ENCODE measurements at places on chromosomes 7 and 10. TPM values are rescaled to one million over a fixed set of nuclear protein-coding genes. Genes with fewer than 3 reads are reported as not detected.
A peak's percentile ranks its signal among the peaks of the same experiment; 100 is the strongest.

GRCh38 chr10:121579656-121580055, 18.6 kb downstream of the FGFR2 start:
- DNase-seq: no peak

Gene C10orf67
- total RNA-seq: 1.6 TPM

GRCh38 chr10:44173608-44173894, 211.3 kb downstream of the CXCL12 start:
- no peak for DNase-seq

Gene PRXL2A
- 134 TPM for total RNA-seq

GRCh38 chr7:7595451-7595850, 28.8 kb downstream of the MIOS start:
- no peak for DNase-seq

GRCh38 chr10:126904818-126905701, at the start of gene DOCK1:
TSS of gene DOCK1 (plus strand) at chr10:126905428. CDS start at chr10:126905518, 90 bp downstream.
- peak; percentile 33 for DNase-seq

Gene AFAP1L2
- 176 TPM for total RNA-seq

DNA sequence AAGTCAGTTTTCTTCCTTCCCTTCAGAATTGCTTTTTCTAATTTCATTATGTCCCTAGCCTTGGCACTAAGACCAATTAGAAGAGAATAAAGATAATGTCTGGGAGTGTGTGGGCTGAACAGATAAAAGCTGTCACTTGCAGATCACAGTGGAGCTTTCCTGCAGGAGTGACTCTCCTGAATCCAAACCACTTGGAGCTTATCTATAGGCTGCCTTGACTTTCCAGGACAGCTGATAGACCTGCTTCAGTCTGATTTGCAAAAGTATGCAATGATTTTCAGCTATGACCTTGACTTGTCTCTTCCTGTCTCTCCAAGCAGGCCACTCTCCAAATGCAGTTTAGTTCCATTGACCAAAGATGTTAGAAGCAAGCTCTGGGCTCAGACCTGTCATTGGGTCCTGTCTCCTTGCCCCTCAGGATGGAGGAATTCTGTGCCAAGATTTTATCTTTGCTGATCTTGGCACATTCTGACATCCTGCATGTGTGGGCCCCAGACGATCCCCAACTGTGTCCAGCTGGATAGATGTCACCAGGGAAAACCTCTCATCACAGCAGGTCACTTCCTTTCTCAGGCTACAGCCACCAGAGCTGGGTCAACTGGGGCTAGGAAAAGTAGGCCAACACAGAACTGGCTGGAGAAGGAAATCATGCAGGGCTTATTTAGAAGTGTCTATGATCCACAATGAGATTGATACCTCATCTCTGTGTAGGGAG, 120.9 kb upstream of the ZNF438 start:
- no peak for DNase-seq

- DNase-seq: peak; percentile 59
These were observed 112.2 kb downstream of the CYTH3 start for GRCh38 chr7:6160191-6160623.

Gene MINDY3
- total RNA-seq: 26.7 TPM

Gene JCAD
- 40.8 TPM for total RNA-seq

DNA sequence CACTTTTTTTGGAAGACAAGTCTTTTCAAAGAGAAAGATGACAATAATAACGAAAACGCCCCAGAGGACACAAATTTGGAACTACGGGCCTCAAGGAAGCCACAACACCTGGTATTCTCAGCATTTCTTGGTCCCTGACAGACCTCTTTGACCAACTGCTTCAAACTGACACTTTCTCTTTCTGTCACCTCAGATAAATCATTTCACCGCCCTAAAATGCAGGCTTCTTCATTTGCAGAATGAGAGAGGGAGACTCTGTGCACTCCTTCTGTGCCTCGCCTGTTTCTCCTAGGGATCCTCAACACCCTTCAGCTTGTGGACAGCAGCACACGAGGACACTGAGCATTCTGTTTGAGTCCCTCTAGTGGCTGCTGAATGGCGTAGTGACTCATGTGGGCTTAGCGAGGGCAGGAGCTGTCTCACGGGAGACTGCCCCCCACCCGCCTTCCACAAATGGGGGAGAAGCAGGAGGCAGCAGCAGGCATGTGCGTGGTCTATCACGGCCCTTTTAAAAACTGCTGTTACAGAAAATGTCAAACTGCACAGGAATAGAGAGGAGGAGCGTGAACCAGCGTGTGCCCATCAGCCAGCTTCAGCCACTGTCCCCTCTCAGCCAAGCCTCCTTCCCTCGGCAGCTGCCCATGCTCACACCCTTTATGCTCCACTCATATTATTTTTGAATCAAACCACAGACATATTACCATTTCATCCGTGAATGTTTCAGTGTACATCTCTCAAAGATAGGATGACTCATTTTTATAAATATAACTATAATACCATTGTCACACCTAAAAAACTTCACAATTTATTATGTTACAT, 41.4 kb downstream of the GSDME start:
- DNase-seq: no peak

- no peak for DNase-seq
These were observed 27.4 kb upstream of the CCDC7 start for GRCh38 chr10:32418572-32418971.

GRCh38 chr7:122885583-122886356, 490 bp downstream of the CADPS2 start:
- DNase-seq: no peak

Gene MSMB
- total RNA-seq: not detected

Gene HOXA3
- 7.0 TPM for total RNA-seq

- DNase-seq: no peak
These were observed 200.1 kb downstream of the SDHAF3 start for GRCh38 chr7:97317575-97317974.

Gene CCL24
- total RNA-seq: not detected

GRCh38 chr10:77622889-77623291, 14.7 kb downstream of the KCNMA1 start:
- DNase-seq: no peak

Gene CPN1
- total RNA-seq: not detected
